ENCODE measurements at places on chromosomes 7 and 10. TPM values are rescaled to one million over a fixed set of nuclear protein-coding genes. Genes with fewer than 3 reads are reported as not detected.

ATP5MK gene
- polyA plus RNA-seq: 324 TPM

- no peak for DNase-seq
Measured at GRCh38 chr7:82015751-82016150, 245.9 kb upstream of the HGF start.

GRCh38 chr7:3670898-3671297 lies 369.8 kb downstream of the SDK1 start:
- no peak for DNase-seq

BLNK gene
- polyA plus RNA-seq: not detected

FOXK1 gene
- polyA plus RNA-seq: 3.3 TPM

FFAR4 gene
- not detected for polyA plus RNA-seq

- DNase-seq: no peak
Measured at GRCh38 chr7:115417662-115418061, 495.8 kb downstream of the MDFIC start.

- no peak for DNase-seq
Measured at GRCh38 chr7:49159536-49159935, 235.2 kb downstream of the CDC14C start.

NCAPG2 gene
- 19.5 TPM for polyA plus RNA-seq

DNA sequence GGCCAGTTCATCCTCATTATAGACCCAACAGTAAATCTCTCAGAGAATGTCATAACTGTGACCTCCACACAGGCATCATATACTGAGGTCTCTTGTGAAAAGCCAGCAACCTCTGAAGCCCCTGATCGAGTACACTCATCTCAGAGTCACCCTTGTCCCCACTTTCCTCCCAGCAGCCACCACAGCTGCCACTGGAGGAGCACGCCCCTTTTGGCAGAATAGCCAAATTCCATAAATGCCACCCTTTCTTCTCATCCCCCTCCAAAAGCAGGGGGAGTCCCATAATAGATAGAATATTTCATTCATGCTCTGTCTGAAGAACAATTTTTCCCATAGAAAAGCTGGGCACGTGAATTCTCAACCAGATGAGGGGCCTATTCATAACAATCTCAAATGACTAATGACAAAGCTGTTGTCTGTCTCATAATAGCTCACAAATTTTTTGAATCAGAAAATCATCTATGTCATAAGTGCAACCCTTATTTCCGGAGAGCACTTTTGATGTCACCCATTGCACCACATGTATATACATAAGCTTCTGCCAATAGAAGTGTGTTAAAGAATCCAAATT lies 47.4 kb downstream of the SGMS1 start:
- DNase-seq: no peak

CYP26C1 gene
- 0.05 TPM for polyA plus RNA-seq

DNA sequence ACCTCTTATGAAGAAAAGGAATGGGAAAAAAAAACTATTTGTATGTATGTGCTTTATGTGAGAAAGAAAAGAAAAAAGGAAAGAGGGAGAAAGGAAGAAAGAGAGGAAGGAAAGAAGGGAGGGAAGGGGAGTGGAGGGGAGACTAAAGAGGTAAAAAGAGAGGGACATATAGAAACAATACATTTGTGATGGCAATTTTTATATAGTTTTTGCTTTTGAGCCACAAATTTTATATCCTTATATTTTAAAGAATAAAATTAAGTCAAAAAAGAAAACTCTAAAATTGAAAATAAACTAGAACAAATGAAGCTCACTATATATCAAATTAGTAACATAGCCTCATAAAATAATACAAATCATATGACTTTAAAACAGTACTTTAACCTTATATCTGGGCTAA lies 11.0 kb downstream of the C7orf25 start:
- no peak for DNase-seq

- no peak for DNase-seq
Measured at GRCh38 chr7:140022582-140023211, 40.1 kb downstream of the PARP12 start.

DNA sequence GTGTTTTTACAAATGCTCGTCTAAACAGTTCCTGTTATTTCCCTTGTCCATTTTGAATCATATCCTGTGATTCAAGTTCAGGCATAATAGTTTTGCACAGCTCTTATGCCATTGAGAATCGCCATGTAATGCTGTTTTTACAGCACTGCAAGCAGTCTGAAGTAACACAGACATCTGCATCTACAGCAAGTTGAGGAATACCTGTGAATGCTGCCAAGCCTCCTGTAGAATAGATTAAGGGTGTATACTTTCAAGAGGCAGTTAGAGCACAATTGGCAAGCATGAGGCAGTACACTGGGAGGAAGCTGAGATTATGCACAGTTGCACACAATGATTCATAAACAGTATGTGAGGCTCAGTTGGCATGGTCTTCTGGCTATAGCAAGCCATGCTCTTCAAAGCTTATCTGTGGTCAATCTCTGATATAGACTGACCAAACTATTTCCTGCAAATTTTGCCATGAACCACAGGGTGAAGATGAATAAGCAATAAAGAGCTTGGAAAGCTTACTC lies 121.9 kb upstream of the AKR1E2 start:
- peak; percentile 60 for DNase-seq

GRCh38 chr7:87878208-87878735 lies 2.0 kb downstream of the DBF4 start:
- no peak for DNase-seq

COL17A1 gene
- 0.02 TPM for polyA plus RNA-seq

GRCh38 chr10:23046027-23046426 lies 49.4 kb upstream of the MSRB2 start:
- DNase-seq: no peak

DNA sequence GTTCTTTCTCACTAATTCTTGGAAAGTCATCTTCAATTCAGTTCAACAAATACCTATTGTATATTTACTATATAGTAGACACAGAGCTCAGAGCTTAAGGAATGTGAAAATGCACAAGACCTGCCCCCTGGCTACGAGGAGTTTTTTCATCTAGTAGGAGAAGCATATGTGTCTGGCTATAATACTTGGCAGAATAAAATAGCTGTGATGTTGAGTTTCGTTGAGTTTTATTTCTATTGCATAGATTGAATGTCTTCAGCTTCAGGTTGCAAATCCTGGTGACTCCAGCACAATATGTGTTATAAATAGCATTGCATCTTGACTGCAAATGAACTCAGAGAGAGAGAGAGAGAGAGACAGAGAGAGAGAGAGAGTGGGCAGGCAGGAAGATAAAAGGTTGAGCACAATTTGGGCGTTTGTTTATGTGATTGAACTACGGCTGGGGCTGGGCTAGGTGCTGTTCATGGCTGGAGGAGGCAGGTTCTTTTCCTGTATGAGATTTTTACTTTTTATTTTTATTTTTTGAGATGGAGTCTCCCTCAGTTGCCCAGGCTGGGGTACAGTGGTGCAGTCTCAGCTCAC lies 229.6 kb downstream of the GALNT17 start:
- no peak for DNase-seq

DNA sequence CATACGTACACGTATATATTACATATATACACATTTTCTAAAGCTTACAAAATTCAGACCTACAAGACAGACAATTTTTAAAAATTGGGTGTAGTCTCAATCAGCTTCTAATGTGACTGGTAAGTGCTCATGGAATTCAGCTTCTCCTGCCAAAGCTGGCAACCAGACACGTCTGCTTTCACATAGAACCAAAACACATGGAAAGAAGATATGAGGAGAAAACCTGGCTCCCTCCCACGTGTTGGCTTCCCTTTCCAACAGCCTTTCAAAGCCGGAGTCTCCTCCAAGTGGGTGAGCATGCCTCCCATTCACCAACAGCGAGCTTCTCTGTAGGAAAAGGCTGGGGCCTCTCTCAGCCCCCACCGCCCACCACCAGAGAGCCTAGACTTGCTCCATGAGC lies 33.4 kb downstream of the CDCA7L start:
- peak; percentile 71 for DNase-seq

- DNase-seq: no peak
Measured at GRCh38 chr7:110358028-110358427, 732.9 kb upstream of the LRRN3 start.

DNA sequence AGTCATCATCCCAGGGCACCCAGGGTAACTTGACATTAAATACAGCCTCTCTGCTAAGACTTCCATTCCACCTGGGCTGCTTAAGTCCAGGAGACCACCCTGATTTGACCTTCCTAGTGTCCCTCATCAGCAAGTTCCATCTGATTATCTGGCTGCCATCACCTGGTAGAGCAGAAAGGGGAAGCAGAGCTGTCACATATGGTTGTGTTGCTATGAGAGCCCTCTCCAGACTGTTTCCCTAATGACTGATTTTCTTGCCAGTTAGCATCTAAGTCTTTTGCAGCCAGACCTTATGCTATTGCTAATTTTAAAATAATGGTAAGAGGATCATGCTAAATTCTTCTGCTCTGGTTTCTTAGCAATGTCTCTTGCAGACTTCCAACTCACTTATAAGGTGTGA lies 38.7 kb downstream of the KCNH2 start:
- DNase-seq: no peak

IQUB gene
- 0.05 TPM for polyA plus RNA-seq

CALHM3 gene
- polyA plus RNA-seq: 0.09 TPM

GRCh38 chr7:154906736-154907355 lies 96.1 kb downstream of the PAXIP1 start:
- no peak for DNase-seq

DPYSL4 gene
- 3.4 TPM for polyA plus RNA-seq

DNA sequence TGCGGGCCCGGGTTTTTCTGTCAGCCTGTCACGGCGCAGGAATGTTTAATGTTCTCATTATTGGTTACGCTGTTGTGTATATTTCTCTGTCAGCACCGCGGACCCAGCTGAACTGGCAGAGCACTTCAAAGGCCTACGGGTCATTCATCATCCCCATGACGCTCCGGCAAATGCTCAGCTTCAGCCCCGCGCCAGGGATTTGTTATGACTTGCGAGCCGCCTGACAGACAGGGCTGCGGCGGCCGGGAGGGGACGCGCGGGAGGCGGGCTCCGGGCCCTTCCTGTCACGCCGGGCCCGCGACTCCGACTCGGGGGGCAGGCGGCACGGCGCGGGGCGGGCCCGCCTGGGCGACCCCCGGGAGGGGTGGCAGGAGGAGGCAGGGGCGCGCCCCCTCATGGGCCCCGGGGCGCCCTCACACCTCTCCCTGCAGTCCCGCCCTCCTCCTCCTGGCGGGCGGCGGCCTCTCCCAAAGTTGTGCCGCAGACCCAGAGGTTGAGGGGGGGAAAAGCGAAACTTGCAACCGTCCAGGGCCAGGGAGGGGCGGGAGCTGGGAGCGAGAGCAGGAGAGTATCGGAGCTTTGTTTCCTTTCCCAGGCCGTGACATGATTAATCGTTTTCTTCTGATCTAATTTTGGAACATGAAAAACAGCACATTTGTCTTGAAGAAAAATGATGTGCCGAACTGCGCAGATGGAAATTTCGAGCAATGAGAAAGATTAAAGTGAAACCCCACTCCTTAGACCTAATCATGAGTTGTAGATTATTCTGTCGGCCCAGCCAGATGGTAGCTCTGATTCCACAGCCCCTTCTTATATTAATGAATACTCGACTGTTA lies 59.3 kb upstream of the COMTD1 start:
- peak; percentile 14 for DNase-seq

PLXDC2 gene
- 0.47 TPM for polyA plus RNA-seq

DNA sequence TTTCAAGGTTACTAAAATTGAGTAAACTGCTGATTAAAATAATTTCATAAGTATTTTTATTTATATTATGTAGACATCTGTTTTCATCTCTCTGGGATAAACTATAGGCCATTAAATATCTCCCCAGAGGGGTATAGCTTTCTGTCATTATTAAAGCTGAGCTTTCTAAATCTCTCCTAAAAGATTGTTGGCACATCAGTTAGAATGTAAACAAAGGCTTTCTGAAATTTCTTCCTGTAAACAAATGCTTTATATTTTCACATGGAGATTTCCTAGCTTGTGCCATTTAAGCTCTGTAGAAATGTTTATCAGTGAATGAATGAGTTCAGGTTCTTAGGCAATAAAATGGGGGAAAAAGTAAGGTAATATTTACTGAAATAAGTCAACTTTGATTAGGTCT lies 35.7 kb downstream of the PPP1R9A start:
- DNase-seq: no peak

GRCh38 chr10:131049016-131049415 lies 262.5 kb downstream of the TCERG1L start:
- no peak for DNase-seq
